GM13976 (cell line): ENCODE measurements at places on chromosomes 4 and X.

DNA sequence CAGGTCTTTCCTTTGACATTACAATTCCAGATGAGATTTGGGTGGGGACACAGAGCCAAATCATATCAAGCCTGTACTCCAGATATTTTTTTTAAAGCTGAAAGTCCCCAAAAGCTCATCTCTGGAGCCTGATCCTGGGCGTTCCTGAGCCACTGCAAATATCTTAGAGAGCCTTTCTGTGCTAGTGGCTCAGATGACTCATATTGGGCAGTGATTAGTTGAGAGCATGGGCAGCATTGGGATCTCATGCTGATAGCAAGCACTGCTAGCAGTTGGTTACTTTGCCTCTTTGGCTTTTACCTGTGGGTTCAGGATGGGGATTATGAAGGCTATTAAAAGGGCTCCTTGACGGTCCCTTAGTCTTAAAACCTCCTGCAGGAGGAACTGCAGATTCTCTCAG lies 51.4 kb upstream of the SCRG1 start:
- DNase-seq = no peak

DNA sequence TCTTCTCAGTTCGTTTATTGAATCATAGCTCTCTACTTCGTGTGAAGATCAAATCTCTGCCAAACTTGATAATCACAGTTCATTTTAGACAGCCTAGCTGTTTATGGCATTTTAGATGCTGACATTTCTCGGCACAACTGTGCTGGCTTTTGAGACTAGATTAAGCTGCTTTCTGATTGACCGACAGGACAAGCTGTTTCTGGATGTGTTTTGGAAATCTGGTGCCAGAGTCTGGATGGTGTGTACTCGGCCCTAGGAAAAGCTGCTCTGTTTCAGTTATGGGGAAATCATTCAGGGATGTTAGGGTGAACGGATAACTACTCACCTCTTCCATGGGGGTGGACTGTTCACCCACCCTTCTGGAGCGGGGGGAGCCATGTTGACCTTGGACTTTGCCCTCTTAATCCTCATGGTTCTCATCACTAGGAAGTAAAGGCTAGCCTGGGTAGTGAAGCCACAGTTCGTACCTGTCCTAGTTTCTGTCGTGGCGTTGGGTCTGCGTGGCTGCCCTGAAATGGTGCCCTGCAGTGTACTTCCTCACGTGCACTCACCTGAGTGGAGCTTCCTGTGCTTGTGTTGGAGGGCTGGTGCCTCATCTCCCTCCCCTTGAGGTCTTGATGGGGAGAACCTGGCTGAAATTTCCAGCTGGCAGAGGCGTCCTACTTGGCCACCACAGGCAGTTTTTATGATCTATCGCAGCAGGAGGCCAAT lies 13.7 kb upstream of the WDR1 start:
- no peak for DNase-seq

DNA sequence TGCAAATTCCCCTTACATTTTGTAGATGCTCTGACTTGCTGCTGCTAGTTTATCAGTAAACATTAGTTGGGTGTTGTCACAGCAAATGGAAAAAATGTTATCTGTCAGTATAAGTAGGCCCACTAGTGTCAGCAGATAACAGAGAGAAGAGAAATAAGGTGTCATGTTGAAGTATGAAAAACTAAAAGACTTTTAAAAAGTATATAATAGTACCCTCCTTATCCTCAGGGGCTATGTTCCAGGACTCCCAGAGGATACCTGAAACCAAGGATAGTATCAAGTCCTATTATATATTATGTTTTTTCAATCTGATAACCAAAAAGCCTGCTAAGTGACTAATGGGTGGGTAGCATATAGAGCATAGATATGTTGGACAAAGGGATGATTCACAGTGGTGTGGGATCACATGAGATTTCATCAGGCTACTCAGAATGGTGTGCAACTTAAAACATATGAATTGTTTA lies 11.6 kb upstream of the BMP2K start:
- DNase-seq = no peak

DNA sequence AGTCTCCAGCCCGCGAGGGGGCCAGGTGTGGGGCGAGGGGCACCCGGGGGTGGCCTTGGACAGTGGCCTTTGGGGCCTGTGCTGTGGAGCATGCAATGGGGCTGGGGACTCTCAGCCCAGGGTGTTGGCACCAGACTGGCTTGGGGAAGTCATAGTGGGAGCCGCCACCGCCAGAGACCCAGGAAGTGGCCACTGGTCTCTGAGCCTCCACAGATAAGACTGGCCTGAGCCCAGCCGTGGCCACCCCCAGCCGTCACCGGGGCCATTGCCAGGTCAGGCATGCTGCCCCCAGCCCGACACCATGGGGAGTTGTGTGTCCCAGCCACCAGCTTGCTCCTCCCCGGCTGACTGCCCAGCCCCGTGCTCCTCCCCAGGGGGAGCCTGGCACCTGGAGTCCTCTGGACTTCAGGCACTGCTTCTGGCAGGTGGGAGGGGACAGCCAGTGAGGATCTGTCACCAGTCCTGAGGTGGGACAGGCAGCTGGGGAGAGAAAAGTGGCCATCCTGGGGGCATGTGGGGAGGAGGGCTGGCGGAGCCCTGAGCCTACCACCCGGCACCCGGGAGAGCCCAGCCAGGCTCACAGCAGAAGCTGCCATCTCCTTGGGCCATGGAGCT lies 32.5 kb downstream of the TACC3 start:
- DNase-seq = no peak

- no peak for DNase-seq
Measured at GRCh38 chr4:13464973-13465372, 19.2 kb downstream of the RAB28 start.

GRCh38 chr4:24690436-24690835 lies 104.9 kb upstream of the SOD3 start:
- DNase-seq = no peak

DNA sequence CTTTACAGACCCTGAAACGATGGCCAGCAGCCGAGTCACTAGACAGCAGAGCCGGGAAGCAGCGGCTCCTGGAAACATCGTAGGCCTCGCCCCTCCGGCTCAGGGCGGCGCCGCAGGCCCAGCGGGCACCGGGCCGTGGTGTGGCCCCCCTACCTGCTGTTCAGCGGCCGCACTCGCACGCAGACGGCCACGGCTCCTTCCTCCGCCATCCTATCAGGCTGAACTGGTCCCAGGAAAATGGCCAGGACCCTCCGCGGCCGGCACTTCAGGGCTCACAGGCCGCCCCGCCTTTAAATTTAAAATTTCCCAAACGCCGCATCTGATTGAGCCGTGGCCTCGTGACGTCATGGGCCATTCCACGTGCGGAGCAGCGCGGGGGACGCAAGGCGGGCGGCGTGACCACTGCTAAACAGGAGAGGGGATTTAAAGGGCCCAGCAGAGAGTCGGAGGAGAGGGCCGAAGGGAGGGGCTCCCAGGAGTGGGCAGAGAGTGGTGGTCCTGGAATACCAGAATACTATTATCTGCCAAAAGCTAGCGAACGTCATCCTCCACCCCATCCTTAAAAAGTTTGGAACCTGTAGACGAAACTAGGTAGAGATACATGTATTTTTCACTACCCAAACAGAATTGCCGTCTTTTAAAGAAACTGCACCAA lies at the start of gene CENPE:
TSS of gene CENPE (minus strand) at position 233 of the 655 bp plus-strand sequence. CDS start at position 209, 24 bp downstream.
- DNase-seq = peak; percentile 87

- no peak for DNase-seq
Measured at GRCh38 chr4:172147687-172148086, 334.5 kb downstream of the GALNTL6 start.

- DNase-seq = no peak
Measured at GRCh38 chr4:24511371-24512063, 72.8 kb downstream of the DHX15 start.

DNA sequence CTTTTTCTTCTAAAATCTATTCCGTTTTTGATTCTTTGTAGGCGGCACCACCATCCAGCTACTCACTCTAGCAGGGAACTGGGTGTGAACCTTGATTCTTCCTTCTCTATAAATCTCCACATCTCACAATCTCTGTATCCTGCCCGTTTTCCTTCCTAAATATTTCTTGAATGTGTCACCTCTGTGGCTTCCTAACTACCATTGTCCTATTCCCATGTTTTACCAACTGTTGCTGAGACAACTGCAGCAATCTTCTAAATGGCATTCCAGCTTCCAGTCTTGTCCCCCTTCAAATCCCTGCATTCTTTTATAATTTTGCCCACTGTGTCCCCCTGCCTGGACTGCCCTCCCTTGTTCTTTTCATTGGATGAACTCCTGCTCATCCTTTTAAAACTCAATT lies 641.3 kb downstream of the RPA4 start:
- DNase-seq = no peak

- no peak for DNase-seq
Measured at GRCh38 chr4:53015681-53016080, 153.6 kb downstream of the RASL11B start.

DNA sequence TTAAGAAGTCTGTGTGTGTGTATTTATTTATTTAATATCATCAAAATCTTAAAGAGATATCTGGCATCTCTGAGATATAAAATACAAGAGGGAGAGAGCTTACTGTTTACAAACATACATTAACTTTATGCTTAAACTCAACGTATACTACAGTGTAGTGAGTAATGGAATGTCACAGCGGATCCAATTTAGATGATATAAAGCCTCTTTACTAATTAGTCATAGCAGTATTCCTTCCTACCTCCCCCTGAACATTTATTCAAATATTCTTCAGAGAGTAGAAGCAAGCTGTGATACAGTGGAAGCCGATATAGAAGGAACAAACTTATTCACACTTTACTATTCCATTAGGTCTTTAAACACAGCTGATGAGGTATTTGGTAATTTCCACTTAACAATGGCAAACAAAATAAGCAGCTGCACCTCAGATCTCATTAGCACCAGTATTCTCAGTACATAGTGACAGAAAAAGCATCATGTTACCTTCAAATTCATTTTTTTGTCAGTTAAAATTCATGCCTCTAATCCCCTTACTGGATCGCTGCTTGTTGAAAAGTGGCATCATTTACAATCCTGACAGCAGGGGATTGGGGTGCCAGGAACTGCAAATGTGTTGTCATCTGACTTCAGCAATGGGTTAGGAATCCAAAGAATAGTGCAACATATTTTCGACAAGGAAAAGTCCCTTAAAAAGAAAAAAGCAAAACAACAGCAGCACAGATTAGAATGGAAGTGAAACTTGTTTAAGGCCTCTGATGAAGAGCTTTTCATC lies 658.7 kb upstream of the EPHA5 start:
- DNase-seq = no peak

GRCh38 chr4:152310257-152310656 lies 225.6 kb downstream of the FBXW7 start:
- no peak for DNase-seq

GRCh38 chr4:72326692-72327632 lies 242.1 kb downstream of the ADAMTS3 start:
- peak; percentile 1 for DNase-seq

GRCh38 chrX:155112171-155112570 lies 40.9 kb downstream of the BRCC3 start:
- no peak for DNase-seq

DNA sequence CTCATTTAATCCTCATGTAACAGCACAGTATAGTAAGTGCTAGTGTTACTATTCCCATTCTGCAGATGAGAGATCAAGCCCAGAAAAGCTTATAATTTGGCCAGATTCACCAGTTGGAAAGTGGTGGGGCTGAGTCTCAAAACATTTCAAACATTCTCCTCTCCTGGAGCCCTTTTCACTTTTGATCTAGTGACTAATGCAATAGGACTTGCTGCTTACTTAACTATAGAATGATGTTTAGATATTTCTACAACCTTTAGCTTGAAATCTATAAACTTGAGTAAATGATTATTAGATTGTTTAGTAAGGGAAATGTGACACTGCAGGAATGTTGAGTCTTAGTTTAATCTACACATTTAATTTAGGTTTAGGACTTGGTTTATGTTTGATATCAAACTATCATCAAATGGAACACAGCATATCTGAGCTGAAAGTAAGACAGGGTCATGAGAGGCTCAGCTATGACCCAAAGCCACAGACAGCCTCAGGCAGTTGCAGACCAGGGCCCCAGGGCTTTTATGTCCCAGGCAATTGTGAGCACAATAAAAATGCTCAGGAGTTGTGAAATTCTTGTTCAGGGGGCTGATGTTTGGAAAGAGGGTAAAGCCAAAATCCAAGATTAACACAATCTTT lies 199.5 kb upstream of the HS3ST1 start:
- no peak for DNase-seq

DNA sequence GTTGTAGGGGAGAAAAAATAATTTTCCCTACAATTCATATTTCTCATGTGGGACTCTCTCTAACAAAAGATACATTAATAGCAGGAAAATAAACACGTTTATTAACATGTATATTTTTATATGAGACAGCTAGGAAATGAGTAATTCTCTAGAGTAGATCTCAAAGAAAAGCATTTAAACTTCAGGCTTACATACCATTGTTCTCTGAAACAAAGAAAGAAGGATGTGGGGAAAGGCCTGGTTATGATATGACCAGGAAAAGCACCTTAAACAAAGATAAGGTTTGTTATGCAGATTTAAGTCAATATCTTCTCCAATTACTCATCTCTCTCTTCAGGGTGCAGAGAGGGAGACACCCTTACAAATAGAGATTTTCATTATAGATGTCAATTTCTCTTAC lies 131.3 kb downstream of the SLC7A11 start:
- no peak for DNase-seq

DNA sequence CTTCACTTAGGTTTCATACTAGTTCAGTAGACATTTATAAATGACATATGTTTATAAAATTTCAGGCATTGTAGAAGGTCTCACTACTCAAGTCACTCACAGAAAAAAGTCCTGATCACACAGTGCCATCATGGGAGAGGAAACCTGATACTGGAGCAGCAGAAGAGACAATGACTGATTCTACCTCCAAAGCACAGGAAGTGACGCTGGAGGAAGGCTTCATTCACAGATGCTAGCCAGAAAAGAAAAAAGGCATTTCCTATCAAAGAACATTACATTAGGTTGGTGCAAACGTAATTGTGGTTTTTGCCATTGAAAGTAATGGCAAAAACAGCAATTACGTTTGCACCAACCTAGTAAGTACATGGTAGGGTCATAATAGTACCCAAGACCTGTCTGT lies 79.5 kb downstream of the RASGEF1B start:
- DNase-seq = no peak

DNA sequence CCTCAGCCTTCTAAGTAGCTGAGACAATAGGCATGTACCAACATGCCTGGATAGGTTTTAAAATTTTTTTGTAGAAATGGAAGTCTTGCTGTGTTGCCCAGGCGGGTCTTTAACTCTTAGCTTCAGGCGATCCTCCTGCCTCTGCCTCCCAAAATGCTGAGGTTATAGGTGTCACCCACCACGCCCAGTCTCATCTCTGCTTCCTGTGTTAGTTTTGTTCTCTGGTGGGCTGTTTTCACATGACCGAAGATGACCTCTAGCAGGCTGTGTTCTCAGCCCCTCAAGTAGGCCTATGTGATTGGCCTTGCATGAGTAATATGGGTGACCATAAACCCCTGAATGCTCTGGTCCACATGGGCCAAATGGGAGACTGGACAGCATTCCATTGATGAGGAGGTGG lies 56.8 kb upstream of the MSANTD1 start:
- DNase-seq = no peak

- no peak for DNase-seq
Measured at GRCh38 chrX:134868771-134869495, 121.9 kb upstream of the SMIM10 start.

DNA sequence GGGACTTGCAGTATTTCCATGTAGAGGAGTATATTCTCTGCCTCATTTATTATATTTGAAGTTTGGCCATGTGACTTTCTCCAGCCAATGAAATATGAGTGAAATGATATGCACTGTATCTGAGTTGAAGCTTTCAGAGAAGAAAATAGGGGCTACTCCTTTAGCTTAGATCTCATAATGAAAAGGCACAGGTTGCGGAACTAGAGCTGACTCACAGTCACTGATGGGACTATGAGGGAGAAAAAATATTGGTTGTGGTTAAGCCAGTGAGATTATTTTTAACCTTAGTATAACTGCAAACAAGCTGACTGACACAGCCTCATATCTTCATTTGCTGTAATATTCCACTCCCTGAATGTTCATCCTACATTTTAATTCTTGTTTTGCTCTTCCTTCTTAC lies 1104.3 kb downstream of the RPA4 start:
- no peak for DNase-seq
